ENCODE measurements at places on chromosomes 11 and 22.

GRCh38 chr22:44671742-44672141 is 30.3 kb upstream of the PRR5 start:
- DNase-seq, result no peak

DNA sequence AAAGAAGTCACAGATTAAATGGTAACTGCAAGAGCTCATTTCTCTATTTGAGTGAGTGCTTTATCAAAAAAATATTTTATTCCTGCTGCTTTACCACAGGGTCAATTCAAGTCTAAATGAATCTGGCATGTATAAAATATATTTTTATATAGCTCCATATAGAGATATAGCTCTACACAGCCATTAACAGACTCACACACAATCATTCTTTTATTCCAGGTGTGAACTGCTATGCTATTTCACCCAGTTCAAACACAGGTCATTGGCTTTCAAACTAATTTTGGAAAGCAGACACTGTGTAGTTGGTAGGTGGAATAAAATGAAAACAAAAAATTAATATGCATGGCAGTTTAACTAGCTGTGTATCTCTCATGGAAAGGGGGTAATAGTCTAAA is 63.1 kb downstream of the MAML2 start:
- DNase-seq, result no peak

DNA sequence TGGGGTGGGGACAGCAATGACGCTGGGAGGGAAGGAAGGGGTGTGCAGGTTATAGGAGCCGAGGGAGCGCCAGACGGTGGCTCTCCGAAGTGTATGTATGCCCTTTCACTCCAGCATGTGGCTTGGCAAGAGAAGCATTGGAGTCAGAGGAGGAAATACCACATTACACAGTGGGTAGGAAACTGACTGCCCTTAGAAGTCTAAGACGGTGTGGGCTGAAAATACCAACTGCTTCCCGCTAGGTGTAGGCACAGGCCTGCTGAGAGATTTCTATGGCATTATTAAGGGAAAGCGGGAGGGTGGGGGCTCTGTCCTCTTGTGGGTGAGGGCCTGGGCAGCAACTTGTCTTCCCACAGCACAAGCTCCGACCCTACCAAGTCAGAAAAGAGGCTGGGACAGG is 44.7 kb downstream of the CACNG2 start:
- DNase-seq, result no peak

DNA sequence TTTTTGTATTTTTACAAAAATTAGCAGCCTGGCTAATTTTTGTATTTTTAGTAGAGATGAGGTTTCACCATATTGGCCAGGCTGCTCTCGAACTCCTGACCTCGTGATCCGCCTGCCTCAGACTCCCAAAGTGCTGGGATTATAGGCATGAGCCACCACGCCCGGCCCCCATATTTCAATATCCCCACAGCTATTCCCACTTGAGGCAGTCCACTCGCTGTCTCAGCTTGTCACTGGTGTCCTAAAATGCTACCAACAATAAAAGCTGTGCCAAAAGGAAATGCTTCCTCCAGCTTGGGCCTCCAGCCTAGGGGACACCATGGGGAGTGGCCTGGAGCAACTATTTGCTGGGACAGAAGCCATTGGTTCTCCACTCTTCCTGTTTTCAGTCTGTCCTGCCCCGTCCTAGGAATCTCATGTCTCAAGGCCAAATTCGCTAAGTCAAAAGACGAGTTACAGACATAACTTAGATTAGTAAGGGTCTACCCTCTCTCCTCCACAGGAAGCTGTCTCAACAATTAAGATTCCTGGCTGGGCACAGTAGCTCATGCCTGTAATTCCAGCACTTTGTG is 7.3 kb upstream of the SPINDOC start:
- no peak for DNase-seq

DNA sequence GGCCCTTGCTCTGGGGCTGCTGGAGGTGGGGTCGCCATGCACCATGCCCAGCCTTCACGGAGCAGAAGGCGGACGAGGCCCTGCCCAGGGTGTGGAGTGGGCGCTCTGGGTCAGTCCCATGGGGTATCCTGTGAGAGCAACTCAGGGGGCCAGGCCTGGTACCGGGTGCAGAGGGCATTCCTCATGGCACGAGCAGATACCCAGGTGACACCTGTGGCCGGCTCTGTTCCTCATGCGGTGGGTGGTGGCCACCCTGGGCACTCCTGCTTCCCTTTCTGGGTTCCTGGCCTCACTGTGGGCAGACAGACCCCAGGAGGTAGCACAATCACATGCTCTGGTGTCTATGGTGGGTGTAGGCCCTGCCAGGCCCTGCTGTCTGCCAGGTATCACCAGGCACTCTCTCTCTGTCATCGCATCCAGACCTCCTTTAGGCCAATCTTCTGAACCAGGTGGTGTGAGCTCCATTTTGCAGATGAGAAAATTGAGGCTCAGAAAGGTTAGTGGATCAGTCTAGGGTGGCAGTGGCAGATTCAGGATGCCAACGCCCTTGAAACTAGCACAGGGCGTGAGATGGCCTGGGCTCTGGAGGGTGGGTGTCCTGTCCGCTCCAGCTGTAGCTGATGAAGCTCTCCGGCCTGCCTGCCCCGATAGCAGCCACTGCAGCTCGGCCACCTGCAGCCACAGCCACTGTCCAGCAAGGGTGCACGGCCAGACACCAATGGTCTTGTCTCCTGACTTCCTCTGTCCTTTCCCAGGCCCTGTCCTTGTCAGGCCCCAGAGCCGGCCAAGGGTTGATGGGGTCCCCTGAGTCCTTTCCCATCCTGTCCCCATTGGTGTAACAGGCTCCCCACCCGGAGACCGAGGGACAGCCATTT is 15.1 kb downstream of the DGKZ start:
- no peak for DNase-seq

DNA sequence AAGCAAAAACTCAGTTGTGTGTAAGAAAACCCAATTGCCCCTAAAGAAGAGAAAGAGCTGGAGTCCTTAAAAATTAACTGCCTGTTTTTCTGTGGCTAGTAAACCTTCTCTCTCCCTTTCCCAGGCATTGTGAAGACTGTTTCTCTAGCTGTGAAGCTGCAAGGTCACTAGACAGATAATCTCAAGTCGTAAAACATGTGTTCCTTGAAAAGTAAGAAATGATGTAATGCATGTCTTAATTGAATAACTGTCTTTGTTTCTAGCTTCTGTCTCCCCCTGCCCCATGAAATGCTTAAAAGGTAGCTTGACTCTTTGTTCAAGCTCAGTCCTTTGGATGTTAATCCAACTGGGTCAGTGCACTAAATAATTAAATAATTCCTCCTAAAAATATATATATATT is 29.5 kb upstream of the FAM181B start:
- no peak for DNase-seq

- DNase-seq, result peak; percentile 85
These were observed 106.4 kb upstream of the SESN3 start for GRCh38 chr11:95337175-95337957.

GRCh38 chr11:8813658-8814057 is 97.3 kb upstream of the AKIP1 start:
- peak; percentile 91 for DNase-seq

DNA sequence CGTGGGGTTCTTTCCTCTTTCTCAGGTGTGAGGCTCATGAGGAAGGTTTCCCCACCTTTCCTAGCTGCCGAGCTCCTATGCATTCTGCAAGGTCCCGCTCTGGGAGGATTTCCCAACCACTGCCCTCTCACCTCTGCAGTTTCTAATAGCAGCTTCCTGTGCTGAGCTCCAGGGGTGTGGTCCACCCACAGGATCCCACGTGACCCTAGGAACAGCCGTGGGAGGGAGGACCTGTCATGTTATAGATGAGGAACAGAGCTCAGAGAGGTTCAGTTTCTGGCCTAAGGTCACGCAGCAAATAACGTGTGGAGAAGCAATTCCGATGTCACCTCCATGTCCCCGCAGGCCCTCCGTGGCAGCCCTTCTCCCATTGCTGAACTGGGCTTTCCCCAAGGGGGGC is 38.5 kb downstream of the FLRT1 start:
- no peak for DNase-seq

DNA sequence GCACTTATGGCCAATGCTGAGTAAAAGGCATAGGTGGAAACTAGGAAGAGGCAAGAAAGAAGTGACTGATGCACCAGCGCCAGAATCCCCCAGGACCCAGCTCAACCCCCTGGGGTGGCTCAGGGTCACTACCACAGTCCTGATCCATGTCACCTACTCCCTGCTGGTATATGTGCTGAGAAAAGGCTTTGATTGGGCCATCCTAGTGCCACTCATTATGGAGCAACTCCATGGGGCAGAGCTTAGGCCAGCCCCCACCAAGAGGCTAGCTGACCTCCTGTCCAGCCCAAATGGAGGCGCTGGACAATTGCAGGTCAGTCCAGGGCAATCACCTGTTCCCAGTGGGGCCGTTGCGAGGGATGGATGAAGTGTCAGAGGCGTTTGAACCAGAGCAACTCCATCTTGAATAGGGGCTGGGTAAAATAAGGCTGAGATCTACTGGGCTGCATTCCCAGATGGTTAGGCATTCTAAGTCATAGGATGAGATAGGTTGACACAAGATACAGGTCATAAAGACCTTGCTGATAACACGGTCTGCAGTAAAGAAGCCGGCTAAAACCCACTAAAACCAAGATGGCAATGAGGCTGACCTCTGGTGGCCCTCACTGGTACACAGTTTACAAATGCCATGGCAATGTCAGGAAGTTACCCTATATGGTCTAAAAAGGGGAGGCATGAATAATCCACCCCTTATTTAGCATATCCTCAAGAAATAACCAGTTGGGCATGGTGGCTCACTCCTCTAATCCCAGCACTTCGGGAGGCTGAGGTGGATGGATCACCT is 20.6 kb upstream of the DAGLA start:
- no peak for DNase-seq

DNA sequence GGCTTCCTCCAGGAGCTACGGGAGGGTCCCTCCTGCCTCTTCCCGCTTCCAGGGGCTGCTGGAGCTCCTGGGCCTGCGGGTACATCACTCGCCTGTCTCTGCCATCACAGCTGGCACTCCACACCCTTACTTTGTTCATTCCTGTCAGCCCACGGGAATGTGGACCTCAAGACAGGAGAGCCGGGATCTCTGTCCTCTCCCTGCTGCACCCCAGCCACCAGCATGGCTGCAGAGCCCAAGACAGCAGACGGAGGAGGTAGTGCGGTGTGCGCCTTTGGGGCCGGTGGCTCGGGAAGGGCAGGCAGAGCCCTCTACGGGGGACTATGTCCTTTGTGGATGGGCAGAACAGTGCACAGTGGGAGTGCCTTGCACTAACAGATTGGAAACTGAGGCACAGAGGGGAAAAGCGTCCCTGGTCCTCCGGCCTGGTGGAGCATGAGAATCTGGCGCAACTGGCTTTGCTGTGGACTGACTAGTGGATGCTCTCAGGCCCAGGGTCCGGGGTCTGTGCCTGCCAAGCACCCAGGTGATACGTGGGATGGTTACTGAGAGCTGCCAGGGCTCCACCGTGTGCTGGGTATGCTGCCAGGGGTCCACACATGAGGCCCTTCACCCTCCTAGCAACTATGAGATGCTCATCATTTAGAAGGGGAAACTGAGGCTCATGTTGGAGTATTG is 47.3 kb downstream of the IGF2 start:
- DNase-seq, result no peak

GRCh38 chr11:1784761-1785650 is 21.3 kb upstream of the CTSD start:
- DNase-seq, result no peak

DNA sequence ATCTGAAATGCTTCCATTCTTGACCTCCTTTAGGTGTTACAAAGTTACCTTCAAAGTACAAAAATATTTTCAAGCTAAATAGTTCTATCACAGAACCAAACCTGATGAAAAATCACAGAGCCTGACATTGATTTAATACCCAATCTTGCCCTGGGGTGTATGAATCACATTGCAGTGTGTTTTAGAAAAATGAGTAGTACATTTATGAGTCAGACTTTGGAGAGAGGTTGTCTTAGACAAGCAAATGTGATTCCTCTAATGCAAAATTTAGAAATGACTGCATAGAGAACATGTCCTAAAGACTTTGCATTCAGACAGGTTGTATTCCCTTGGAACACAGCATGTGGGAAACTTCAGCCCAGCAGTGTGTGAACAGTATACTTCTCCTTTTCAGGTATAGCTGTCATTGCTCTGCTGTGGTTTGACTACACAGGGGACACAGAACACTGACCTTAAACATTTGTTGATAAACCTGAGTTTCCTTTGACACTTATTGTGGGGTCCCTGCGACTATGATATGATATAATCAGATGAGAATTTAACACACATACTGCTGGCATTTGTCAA is 972.1 kb downstream of the JRKL start:
- DNase-seq, result no peak

GRCh38 chr11:64762277-64762673 is 2.5 kb upstream of the PYGM start:
- peak; percentile 28 for DNase-seq

GRCh38 chr11:21572210-21572609 is 620.7 kb upstream of the ANO5 start:
- no peak for DNase-seq

- no peak for DNase-seq
These were observed 75.8 kb downstream of the MORC2 start for GRCh38 chr22:30892731-30893221.

DNA sequence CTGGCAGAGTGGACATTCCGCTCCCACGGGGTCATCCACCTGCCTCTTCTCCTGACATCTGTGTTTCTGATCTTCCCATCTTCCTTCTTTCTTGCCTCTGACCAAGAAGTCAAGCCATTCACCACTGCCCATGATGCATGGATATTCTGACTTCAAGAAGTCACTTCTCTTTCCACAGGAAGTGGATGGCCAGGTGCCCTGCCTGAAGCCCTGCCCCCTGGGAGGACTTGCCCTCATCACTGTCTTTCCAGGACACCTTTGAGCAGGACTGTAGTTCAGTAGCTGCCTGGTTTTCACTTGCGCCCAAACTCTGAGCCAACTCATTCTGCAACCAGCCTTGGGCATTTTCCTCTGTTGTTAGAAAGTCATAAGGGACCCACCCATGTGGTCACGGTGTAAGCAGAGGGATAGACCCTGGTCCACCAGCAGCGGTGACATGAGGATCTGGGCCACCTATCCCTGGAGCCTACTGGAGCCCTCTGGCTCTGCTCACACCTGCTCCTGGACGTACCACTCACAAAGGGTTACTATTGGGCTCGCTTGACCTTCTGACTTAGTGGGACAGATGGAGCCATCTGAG is 6.9 kb downstream of the CYTH4 start:
- no peak for DNase-seq

DNA sequence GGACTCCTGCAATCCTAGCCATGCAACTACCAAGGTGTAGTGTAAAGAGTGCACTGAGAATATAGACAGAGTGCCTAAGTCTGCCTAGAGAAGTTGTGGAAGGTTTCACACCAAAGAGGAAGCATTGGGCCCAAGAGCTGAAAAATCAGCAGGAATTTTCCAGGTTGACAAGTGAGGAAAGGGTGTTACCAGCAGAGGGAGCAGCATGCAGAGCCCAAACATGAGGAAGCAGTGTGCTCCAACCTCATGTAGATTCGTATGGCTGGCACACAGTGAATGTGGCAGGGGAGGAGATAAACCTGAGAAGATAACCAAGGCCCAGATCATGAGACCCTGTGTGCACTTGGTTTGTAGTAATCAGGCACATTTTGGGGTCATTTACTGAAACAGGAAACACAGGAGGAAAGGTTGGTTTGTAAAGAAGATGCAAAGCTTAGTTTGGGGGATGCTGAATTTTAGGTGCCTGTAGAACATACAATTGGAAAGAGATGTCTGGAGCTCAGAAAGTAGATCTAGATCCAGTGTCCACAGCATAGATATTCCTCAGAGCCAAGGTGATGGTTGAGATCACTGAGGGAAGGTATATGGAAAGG is 1.7 kb downstream of the HPX start:
- DNase-seq, result peak; percentile 70

All from eye (tissue), 1 donor.